Esophagus (tissue), 2 donors: ENCODE measurements at places on chromosomes 2 and 18. TPM values are rescaled to one million over a fixed set of nuclear protein-coding genes. Genes with fewer than 3 reads are reported as not detected.

Gene OTX1
- polyA plus RNA-seq: 0.61 TPM

Gene NOSTRIN
- polyA plus RNA-seq: 6.3 TPM

Gene LOXHD1
- 0.04 TPM for polyA plus RNA-seq

Gene MYO3B
- polyA plus RNA-seq: 0.11 TPM

Gene SLC5A7
- polyA plus RNA-seq: not detected

Gene LRP2
- not detected for polyA plus RNA-seq

Gene POTEE
- not detected for polyA plus RNA-seq

Gene MYO7B
- polyA plus RNA-seq: 0.20 TPM

Gene C1QL2
- not detected for polyA plus RNA-seq

Gene POU3F3
- polyA plus RNA-seq: 0.08 TPM

Gene POTEI
- not detected for polyA plus RNA-seq

Gene B3GNT7
- 1.9 TPM for polyA plus RNA-seq

Gene SP100
- polyA plus RNA-seq: 19.2 TPM

Gene TUBA4B
- not detected for polyA plus RNA-seq

Gene DOK6
- polyA plus RNA-seq: 0.10 TPM

Gene WDR75
- polyA plus RNA-seq: 16.5 TPM

Gene ASAP2
- polyA plus RNA-seq: 4.0 TPM

Gene TP53I3
- 116 TPM for polyA plus RNA-seq

Gene TMEM37
- polyA plus RNA-seq: 3.4 TPM

Gene EMILIN2
- 2.0 TPM for polyA plus RNA-seq

Gene GPBAR1
- polyA plus RNA-seq: 0.29 TPM

Gene EFHD1
- 3.9 TPM for polyA plus RNA-seq

Gene FTCDNL1
- 0.55 TPM for polyA plus RNA-seq

Gene DIPK1C
- not detected for polyA plus RNA-seq

Gene STRN
- 9.2 TPM for polyA plus RNA-seq

Gene NT5C1B
- not detected for polyA plus RNA-seq

Gene ARHGAP28
- 0.57 TPM for polyA plus RNA-seq

Gene FHOD3
- 11.1 TPM for polyA plus RNA-seq

Gene NEU4
- 0.04 TPM for polyA plus RNA-seq

Gene ANKRD30B
- not detected for polyA plus RNA-seq

Gene SERPINB4
- polyA plus RNA-seq: 68.4 TPM

Gene POTEJ
- not detected for polyA plus RNA-seq

Gene RABL2A
- polyA plus RNA-seq: 10.7 TPM

Gene PGAP1
- polyA plus RNA-seq: 1.7 TPM

Gene ABI2
- polyA plus RNA-seq: 5.1 TPM

Gene PMAIP1
- 14.4 TPM for polyA plus RNA-seq

Gene SP140
- polyA plus RNA-seq: 0.71 TPM

Gene TNFRSF11A
- 1.2 TPM for polyA plus RNA-seq

Gene DYNAP
- 9.6 TPM for polyA plus RNA-seq

Gene FIGN
- 0.49 TPM for polyA plus RNA-seq

Gene VSNL1
- polyA plus RNA-seq: 47.2 TPM

Gene C2orf72
- 0.28 TPM for polyA plus RNA-seq

Gene VWC2L
- not detected for polyA plus RNA-seq

Gene GALNT13
- 0.02 TPM for polyA plus RNA-seq

Gene CCDC74A
- 4.9 TPM for polyA plus RNA-seq

Gene ARHGEF4
- 32.2 TPM for polyA plus RNA-seq

Gene FBXO41
- polyA plus RNA-seq: 0.72 TPM
